ENCODE measurements at places on chromosomes 5 and 9.

DNA sequence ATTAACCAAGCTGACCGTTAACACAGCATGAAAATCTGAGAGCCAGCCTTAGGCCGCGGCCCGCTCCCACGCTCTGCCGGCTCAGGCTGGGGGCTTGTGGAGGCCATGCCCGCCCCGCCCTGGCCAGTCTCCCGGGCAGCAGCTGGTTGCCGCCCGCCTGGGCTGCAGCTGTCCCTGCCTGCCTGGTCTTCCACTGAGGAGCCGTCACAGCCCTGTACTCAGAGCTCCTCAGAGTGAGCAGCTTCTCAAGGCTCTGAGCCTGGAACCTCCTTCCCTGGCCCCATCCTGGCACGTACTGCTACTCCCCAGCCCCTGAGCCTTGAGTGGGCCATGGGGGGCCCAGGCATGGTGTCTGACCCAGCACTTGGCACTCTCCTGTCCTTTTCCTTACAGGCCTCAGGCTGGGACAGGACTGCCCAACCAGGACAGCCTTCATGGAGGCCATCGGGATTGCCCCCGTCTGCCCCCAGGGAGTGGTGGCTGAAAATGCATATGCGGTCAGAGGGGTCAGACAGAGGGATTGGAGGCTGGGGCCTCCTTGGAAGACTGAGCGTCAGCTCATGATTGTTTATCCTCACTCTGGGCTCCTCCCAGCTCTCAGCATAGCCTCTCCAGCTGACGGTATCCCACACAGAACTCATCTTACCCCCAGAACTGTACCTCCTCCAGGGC is 11.9 kb downstream of the FGFR4 start:
- no peak for DNase-seq

- no peak for DNase-seq
These were observed 247.6 kb upstream of the PDE4D start for GRCh38 chr5:60141119-60141518.

GRCh38 chr9:11088821-11089374 is 476.1 kb upstream of the PTPRD start:
- no peak for DNase-seq

GRCh38 chr5:109619606-109620005 is 70.1 kb upstream of the MAN2A1 start:
- DNase-seq = no peak

GRCh38 chr9:71863631-71864030 is 47.4 kb downstream of the ABHD17B start:
- no peak for DNase-seq

DNA sequence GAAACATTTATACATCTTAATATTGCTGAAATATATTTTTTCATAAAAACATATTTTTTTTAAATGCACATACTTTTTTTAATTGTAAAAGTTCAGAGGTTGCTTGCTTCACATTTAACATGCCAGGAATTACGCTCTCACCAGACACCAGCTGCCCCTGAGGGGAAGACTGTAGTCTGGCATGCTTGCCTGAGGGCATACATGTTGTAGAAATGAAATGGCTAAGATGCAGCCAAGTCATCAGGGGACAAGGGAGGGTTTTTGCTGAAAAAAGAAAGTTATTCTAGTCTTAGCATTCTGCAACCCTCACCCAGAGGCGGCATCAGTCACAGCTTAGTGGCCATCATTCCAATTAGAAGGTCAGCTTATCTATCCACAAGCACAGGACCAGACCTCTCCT is 426.7 kb upstream of the FTMT start:
- DNase-seq = no peak

- DNase-seq = no peak
These were observed 95.6 kb downstream of the GNAQ start for GRCh38 chr9:77935974-77936373.

DNA sequence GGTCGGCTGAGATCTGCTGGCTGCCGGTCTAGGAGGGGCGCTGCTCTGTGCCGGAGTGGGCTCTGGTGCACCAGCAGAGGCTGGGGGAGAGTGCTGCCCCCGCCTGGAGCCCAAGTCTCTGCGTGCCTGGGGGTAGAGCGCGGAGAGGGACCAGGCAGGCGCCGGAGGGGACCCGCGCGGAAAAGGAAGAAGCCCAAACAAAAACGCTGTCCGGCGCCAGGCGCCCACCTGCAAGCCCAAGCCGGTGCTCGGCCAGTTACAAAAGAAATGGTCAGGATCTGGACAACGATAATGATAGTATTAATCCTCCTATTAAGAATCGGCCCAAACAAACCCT is 571 bp upstream of the S1PR3 start:
- no peak for DNase-seq

GRCh38 chr9:122857815-122858214 is 29.4 kb upstream of the PDCL start:
- no peak for DNase-seq

GRCh38 chr5:141992349-141992963 is 20.4 kb downstream of the GNPDA1 start:
- DNase-seq = peak; percentile 82

DNA sequence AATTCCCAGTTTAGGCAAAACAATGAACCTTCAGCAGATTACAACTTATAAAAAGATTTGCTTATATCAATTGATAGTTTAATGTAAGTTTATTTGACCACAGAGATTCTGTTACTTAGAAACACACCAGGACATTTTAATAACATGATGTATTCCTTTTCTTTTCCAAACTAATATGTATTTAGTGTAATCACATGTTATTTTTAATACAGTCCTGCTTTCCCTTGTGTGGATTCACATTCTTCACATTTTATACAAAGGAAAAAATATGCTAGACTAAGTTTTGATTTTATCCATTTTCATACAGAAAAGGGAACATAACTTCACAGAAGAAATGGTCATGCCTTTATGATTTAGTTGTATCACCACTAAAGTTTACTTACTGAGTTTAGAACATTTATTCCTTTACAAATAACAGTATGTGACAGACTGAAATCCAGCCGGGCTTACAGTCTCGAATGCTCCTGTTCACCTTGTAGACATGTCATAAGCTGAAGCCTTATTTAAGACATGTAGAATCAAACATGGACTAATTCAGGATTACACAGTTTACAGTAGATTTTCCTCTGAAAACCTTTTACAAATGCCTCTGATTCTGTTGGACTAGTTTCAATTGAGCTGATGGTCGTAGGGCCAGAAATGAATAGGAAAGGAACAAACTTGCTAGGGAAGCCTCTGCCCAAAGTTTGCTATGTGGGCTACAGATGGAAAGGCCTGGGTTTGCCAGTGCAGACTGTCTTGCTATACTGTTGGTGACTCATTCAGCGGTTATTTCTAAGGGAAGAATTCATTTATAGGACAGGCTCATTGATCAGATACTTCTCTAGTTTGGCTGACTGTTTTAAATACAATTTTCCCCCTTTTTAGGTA is 6.6 kb upstream of the ASPN start:
- DNase-seq = no peak

- DNase-seq = no peak
These were observed 1509.7 kb downstream of the MAT2B start for GRCh38 chr5:165015126-165015525.

DNA sequence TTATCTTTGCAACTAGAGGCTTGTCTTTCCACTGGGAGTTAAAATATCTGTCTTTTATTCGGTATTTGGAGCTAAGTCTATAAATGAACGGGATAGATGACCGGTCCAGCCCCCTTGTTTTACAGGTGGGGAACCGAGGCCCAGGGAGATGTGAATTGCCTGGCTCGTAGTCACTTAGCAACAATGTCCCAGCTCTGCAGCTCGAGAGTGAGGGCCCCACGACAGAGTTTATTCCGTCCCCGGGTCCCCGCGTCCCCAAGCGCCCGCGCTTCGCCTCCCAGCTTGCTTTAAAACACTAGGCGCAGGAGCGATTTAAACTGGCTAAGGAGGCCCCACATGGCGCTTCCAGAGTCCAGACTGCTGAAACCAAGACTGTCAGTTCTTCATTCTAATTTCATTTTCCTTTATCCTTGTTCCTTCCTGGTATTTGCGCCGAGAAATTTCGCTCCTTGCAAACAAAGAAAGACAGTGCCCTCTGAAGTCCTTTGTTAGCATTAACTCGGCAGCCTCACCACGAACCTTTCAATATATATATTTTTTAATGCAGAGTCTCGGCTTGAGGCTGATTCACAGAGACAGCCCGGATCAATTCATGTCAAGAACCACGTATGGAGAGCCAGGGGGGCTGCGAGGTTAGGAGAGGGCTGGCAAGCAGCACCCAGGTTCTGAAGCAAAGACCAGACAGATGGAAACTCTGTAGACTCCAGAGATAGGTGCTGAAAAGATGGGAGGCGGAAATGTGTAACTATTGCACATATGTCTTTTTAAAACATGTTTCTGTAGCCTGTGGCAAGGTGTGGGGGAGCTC is 1.4 kb upstream of the ENC1 start:
- DNase-seq = no peak

DNA sequence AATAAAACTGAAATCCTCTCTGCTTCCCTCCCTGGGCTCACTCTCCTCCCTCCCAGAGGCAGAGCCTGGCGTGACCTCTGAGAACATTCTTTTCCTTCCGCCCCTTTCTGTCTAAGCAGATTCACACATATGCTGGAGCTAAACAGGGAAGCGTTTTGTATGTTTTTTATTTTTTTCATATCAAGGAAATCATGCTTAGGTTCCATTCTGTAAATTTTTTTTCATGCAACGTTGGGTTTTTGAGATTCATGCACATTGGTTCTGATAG is 20.2 kb upstream of the BARHL1 start:
- no peak for DNase-seq

- DNase-seq = no peak
These were observed 84.7 kb downstream of the PLCXD3 start for GRCh38 chr5:41425736-41426135.

- no peak for DNase-seq
These were observed 275.7 kb downstream of the CSNK1G3 start for GRCh38 chr5:123787635-123788034.

GRCh38 chr5:68288707-68289134 is 73.2 kb downstream of the PIK3R1 start:
- no peak for DNase-seq

DNA sequence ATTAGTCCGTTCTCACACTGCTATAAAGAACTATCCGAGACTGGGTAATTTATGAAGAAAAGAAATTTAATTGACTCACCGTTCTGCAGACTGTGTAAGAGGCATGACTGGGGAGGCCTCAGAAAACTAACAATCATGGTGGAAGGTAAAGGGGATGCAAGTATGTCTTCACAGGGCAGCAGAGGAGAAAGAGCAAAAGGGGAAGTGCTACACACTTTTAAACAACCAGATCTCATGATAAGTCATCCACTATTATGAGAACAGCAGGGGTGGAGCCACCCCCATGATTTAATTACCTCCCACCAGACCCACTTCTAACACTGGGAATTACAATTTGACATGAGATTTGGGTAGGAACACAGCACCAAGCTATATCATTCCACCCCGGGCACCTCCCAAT is 26.6 kb downstream of the FST start:
- DNase-seq = no peak

GRCh38 chr9:36625006-36625615 is 52.4 kb downstream of the MELK start:
- no peak for DNase-seq

DNA sequence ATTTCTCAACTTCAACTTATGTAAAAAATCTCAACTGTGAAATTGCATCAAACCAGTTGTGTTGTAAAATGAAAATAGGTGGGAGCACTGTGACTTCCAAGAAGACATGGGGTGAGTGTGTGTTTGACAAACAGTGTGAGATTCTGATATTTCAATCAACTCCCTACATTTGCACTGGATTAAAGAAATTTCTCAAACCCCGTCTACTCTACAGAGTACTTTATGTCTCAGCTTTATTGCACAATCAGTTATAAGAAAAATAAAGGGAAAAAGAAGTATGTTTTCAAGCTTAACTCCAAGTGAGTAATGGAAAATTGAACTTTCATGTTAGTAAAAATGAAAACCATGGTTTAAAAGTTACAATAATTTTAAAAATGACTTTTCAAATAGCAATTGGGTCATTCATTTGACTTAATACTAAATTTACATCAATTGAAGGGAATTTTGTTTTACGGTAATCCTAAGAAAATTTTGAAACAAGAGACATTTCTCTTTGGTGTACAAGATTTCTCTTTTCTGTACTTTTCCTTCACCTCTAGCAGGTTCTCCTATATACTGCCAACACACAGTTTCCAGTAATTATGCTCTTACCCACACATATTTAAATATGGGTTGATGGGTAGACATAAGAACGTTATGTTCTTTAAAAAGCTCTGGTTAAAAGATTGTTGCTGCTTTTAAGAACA is 80.3 kb downstream of the CDO1 start:
- DNase-seq = no peak

DNA sequence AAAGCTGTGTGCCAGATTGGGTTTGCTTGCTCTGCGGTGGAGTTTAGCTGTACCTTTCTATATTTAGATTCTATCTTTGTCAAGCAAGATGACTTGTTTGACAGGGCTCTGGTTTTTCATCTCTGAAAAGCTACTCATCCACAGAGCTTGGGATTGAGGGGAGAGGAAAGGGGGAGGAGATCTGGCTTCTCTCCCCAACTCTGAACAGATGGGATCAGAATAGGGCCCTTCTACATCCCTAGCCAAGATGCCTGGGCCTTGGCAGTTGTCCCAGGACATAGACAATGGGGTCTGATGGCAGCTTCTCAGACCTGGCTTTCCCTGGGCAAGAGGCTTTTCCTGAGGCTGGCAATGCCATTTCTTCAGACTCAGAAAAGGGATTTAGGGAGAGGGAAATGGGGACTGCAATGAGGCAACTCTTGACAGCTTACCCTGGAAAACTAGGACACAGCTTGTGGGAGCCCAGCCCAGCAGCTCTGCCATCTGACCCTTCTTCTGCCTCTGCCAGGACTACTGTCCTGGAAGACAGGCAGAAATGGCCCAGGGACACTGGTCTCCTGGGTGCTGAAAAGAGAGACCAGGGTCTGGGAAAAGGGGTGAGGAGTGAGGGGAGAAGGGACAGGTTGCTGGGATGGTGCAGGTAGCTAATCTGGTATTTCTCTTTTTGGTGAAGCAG is 50.2 kb upstream of the ASTN2 start:
- no peak for DNase-seq

Measured in stimulated activated CD8-positive, alpha-beta memory T cell treated with anti-CD3 and anti-CD28 coated beads, Interleukin-4, amount 100 ng/mL, for 4 hours (primary cell).